ENCODE measurements at places on chromosomes 2 and 18. TPM values are rescaled to one million over a fixed set of nuclear protein-coding genes. Genes with fewer than 3 reads are reported as not detected.
A peak's percentile ranks its signal among the peaks of the same experiment; 100 is the strongest.

The ADD2 gene
- 23.4 TPM for total RNA-seq

- DNase-seq, result no peak
Observed at GRCh38 chr2:30363406-30363805, 83.6 kb upstream of the LCLAT1 start.

DNA sequence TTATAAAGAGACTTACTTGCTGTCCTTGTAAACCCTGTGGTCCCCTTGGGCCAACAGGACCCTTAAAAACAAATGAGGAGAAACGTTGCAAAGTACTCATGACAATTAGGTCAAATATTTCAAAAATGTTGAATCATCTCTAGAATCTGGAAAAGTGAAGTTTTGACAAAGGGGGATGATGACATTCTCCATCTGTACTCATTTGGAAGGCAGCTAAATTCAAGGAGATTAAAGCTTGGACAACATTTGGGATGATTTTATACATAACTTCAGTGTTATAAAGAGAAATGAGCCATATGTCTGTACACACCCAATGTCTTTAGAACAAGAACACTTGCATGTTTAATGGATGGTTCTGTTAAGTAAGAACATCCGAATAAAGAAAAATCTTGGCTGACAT, 92.9 kb downstream of the COL5A2 start:
- no peak for DNase-seq

DNA sequence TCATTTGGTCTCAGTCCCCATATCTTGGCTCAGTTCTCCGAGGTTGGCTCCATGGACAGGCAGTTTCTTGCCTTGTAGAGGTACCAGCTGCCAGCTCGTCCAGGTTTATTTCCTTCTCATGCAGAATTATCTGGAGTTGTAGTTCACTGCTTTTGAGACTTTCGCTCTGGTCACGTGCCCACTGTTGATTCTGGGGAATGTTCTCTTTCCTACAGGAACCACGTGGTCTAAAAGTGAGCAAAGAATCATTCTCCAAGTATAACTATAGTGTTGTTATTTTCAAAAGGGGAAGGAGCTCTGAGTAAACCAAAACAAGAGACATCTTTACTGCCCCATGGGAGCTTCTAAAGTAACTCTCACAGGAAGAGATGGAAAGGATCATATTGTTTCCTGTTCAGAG, 41.2 kb upstream of the RAB27B start:
- DNase-seq, result no peak

- DNase-seq, result no peak
Observed at GRCh38 chr2:233449921-233450863, 95.9 kb downstream of the DGKD start.

GRCh38 chr2:86028766-86029381, 76.8 kb downstream of the POLR1A start:
- peak; percentile 83 for DNase-seq

DNA sequence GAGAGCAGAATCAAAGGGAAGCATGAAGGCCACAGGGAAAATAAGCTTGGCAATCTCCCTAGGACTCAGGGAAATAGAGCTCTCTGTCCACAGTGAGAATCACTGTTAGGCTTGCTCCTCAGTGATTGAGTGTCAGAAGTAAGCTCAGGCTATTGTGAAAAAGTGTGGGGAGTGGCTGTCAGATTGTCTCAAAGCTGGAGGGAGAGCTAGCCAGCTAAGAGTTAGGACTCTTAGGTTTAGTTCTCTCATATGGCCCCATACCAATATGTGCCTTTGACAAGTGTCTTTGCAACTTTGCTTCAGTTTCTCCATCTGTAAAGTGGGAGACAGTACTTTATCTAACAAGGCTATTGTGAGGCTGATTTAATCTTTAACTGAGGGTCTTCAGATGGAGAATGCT, 17.2 kb downstream of the EIF4E2 start:
- no peak for DNase-seq

DNA sequence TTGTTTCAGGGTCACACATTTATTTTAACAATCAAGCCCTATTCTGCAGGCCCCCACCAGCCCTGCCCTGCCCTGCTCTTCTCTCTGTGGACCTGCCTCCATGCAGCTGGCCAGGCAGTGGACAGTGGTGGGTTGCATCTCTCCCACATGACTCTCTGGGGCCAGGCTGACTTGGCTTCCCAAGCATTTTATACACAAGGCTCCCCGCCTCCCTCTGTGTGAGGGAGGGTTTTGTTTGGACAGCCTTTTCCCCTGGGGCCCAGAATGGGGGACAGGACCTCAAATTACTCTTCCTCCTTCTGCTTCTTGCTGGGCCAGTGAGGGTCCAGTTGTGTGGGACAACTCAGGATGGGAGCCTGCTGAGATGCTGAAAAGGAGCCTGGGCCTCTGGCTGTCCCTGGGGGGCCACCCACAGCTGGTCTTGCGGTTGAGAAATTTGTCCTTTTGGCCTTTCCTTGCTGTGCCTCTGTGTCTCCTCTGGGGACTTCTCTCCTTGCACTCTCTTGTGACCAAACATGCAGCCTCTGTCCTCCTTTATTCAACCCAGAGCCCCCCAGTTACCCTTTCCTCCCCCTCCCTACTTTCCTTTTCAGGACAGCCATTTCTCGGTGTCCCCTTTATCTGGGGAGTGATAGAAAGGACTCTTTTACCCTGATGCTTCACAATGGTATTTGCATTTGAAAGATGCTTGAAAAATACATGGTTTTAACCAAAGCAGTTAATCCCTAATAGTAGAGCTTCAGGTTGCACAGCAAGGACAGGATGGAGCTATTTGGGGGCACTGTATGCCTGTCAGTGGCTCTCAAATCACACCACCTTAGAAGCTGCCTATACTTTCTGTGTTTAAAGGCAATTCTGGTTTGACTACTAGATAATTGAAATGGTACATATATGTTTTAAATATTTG, 151.1 kb downstream of the FHOD3 start:
- DNase-seq, result no peak

The MGAT5 gene
- 83.6 TPM for total RNA-seq

The SERPINB11 gene
- not detected for total RNA-seq

DNA sequence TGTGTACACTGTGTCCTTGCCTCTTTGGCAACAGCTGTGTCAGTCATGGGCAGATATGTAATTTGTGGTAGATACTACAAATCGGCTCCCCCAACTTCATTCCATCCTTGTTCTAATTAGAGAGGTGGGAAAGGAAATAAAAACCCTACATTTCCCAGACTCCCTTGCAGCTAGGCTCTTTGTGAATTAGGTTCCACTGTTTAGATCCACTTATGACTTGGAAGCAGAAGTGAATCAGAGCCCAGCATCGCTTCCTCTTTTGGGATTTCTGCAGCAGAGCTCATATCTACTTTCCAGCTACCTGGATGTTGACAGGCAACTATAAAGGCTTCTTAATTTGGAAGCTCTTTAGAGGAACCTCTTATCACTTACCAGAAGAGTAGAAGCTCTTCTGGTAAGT, 34.1 kb upstream of the NARS1 start:
- DNase-seq, result no peak

The SERPINB3 gene
- total RNA-seq, result not detected

GRCh38 chr2:231052494-231053451, 3.9 kb upstream of the PSMD1 start:
- peak; percentile 82 for DNase-seq

DNA sequence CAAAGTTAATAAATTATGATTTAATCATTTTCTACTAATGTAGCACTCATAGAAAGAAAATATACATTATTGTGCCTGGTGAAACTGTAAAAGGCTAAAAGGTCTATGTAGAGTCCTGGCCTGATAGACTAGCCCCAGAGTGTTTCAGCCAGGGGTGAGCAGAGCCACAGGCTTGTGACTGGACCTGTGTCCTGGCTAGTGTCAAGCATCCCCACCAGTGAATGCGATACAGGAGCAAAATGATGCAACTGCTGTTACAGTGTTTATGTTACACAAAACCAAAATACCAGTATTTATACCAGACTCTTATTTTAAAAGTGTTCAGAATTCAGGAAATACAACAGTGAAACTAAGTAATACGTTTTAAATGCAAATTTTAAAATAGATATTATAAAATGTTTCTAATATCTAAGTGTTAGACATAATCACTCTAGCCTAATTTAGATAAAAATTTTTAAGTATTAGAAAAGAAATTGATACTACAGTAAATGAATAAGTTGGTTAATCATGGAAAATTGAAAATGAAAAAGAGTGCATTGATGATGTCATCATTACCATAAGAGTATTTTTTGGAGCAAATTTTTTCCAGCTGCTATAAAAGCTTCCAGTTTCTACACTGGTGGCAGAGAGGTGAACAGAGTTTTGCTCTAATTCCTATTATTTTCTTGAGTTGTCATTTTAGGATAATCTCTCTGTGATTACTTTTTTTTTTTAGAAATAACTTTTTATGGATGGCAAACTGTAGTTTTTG, 6.2 kb upstream of the TSPYL6 start:
- DNase-seq, result no peak

DNA sequence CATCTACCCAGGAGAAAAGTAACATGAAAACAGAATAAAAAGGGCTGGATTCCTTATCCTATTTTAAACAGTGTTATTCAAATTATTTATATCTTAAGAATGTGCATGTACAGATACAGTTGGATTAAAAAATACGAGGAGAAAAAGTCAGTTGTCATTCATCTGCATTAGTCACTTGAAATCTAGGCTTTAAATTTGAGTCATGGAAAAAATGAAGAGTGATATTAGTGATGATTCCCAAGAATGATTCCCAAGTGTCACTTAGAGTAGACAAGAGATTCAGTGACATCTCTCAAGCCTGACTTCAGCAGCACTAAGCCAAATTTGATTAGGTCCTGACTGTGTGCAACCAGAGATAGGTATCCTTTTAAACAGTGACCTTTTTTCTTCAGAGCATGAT, 394.2 kb downstream of the IRS1 start:
- DNase-seq, result no peak
